ENCODE measurements at places on chromosomes 2 and 18. TPM values are rescaled to one million over a fixed set of nuclear protein-coding genes. Genes with fewer than 3 reads are reported as not detected.

The TEKT4 gene
- total RNA-seq, result not detected

The ABCG5 gene
- total RNA-seq, result not detected

The HAUS1 gene
- 31.8 TPM for total RNA-seq

The SLC23A3 gene
- total RNA-seq, result 0.68 TPM

The KIAA2012 gene
- total RNA-seq, result not detected

The ABCG8 gene
- total RNA-seq, result not detected

The B4GALT6 gene
- 4.2 TPM for total RNA-seq

Data from subcutaneous adipose tissue (tissue), 4 donors.